ENCODE measurements at places on chromosomes 4 and X.

DNA sequence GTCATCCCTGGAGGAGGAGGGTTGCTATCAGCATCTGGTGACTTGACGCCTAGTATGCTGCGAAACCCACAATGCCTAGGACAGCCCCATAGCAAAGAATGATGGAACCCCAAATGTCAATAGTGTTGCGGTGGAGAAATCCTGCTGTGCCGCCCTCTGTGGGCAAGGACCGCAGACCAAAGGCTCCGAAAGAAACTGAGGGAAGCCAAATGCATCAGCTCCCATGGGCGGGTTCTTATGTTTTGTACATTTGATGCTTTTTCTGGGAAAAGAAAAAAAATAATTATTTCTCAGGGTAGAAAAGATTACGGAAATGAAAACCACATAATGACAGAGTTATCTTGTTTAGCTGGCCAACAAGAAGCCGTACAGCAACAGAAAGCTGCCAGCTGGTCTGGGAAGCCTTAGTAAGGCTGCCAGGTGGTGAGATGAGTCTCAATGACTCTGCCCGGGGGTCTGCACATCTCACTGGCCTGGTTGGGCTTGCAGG, 95.0 kb upstream of the TBL1X start:
- DNase-seq: no peak

DNA sequence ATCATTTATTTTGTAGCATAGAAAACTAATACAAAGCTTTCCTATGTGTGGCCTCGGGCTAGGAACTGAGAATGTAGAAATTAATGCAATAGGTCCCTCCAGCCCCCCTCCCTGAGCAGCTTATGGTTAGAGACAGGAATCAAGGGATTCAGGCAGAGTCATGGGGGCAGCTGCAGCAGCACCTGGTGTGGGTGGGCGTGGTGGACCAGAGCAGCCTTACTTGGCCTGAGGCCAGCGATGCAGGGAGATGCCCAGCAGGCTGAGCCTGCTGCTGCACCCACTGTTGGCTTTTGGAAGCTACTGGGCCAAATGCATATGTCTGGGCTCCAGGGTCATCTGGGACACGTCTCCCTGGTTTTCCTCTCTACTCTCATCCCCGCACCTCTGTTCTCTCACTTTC, 74.0 kb downstream of the STK32B start:
- no peak for DNase-seq

DNA sequence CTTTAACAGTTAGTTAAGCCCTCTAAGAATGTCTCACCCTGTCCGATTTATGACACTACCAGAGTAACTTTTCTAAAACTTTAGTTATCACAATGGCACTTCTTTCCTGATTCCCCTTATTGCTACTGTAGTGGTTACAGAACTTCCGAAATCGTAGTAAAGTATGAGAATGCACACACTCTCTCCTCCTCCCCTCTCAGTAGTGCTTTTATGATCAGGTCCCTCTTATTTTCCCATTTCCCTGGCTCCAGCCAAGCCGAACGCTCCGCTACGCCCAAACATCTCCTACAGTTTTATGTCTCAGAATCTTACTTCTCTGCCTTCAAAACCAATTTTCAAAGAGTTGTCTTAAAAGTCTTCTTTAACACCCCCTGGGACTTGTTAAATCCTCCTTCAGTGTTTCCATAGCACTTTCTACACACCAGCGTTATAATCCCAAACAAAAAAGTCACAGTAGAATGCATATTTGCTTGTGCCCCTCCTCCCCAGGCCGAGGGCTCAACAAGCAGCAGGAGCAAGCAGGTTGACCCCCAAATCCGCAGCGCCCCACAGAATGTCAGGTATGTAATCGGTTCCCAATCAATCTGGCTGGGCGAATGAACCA, 671 bp downstream of the HPF1 start:
- DNase-seq: no peak

DNA sequence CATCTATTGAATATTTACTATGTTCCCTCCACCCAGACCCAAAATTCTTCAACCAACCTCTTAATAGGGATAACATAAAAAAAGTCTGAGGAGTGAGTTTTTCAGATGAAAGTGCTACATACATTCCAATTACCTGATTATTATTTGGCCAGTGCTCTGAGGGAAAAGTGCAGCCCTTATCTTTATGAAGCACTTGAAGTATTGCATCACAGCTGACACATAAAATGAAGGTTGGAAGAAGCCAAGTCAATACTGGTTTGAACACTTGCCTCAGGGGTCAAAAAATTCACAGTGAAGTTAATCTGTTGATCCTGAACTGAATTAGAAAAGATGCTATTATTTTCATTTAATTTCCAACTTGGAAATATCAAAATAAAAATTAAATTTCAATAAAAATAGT, 498.9 kb downstream of the INPP4B start:
- DNase-seq: no peak

GRCh38 chrX:31093639-31093975, 21.8 kb upstream of the FTHL17 start:
- DNase-seq: no peak

- DNase-seq: no peak
Measured at GRCh38 chr4:54254915-54255246, 25.8 kb downstream of the PDGFRA start.

DNA sequence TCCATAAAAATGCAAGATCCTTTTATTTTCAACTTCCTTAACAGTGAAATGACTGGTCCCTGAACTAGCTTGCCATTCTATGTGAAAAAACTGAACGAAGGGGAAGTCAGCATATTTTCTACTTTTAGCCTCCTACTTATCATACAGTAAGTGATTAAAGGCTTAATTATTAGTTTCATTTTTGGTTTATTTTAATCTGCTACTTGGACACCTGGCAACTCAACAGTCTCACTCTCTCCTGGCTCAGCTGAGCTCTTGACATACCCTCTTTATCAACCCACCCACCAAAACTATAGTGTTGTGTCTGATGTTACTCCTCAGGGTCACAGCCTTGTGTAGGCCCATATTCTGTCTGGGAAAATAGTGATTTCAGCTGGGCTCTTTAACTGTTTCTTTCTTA, 86.2 kb upstream of the CPXCR1 start:
- DNase-seq: no peak

- DNase-seq: no peak
Measured at GRCh38 chrX:2192584-2193272, 308.0 kb downstream of the DHRSX start.

- DNase-seq: no peak
Measured at GRCh38 chr4:140426610-140427105, 790 bp downstream of the CLGN start.

- no peak for DNase-seq
Measured at GRCh38 chrX:22882543-22882942, 117.2 kb upstream of the DDX53 start.

DNA sequence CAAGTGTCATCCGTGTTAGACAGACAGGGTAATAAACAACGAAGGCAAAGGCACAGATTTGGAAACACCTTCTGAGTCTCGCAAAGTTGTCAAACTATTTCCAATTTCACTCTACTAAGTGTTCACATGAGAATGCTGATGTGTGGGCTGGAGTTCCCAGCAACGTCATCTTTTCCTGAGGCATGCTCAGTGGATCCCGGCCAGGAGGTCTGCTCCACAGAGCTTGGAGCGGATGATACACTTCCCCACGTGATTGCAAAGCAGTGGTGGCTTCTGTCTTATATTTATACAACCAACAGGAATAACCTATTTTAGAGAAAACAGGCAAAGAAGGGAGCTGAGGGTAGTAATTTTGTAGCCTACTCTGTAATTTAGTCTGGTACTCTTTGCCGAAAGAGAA, 40.1 kb upstream of the PDK3 start:
- DNase-seq: no peak

DNA sequence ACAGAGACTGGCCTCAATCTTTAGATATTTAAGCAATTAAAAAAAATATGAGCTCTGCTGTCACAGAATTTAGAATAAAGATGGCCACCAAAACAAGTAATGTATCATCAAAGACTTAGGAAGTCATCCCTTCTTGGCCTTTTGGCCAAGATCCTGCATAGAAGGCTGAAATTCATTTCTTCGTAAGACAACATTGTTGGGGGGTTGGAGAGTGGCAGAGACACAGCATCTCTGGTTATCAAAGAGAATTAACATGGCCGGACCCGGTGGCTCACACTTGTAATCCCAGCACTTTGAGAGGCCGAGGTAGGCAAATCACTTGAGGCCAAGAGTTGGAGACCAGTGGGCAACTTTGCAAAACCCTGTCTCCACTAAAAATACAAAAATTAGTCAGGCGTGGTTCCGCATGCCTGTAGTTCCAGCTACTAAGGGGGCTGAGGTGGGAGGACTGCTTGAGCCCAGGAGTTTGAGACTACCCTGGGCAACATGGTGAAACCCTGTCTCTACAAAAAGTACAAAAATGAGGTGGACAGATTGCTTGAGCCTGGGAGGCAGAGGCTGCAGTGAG, 4.0 kb downstream of the PPM1K start:
- DNase-seq: no peak

GRCh38 chr4:61427818-61428495, 227.8 kb downstream of the ADGRL3 start:
- DNase-seq: no peak

- no peak for DNase-seq
Measured at GRCh38 chr4:26317766-26318165, 3.0 kb upstream of the RBPJ start.

GRCh38 chr4:117971403-117971802, 62.9 kb upstream of the NDST3 start:
- DNase-seq: no peak

GRCh38 chr4:158754385-158755180, 14.2 kb upstream of the FNIP2 start:
- DNase-seq: no peak

- DNase-seq: no peak
Measured at GRCh38 chr4:8771258-8771590, 100.4 kb downstream of the HMX1 start.

DNA sequence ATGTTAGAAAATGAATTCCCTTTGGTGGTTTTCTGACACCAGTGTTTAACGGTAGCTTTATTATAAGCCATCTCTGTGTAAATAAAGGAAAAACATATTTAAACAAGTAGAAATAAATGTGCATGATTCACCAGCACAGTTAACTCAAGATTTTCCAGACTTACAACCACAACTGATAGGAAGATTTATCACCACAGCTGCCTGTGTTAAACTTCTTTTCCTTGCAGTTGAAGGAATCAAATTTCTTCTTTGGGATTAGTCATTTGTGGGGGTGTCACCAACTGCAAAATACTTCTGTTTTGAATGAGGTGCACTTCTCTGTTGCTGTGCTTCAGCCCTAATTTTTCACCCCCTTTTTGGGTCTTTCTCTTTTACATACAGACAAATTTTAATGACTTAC, 128.1 kb upstream of the STK26 start:
- DNase-seq: no peak

DNA sequence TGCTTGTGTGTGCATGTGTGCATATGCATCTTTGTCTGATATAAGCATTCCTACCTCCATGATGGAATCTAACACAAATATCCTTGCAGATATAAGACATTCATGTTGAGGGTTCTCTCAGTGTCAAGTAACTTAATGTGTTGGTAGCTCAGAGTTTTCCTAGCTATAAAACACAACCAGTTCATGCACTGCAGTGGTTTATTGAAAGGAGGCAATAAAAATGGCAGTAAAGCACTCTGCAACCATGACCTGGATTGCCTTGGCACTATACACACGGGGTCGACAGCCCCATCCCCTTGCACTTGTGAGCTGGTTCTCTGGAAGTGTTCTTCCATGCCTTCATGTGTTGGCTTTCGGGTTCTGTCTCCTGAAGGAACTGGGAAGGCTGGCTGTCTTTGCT, 38.9 kb downstream of the GPC4 start:
- DNase-seq: no peak

GRCh38 chr4:123990310-123990870, 593.8 kb downstream of the SPRY1 start:
- no peak for DNase-seq

DNA sequence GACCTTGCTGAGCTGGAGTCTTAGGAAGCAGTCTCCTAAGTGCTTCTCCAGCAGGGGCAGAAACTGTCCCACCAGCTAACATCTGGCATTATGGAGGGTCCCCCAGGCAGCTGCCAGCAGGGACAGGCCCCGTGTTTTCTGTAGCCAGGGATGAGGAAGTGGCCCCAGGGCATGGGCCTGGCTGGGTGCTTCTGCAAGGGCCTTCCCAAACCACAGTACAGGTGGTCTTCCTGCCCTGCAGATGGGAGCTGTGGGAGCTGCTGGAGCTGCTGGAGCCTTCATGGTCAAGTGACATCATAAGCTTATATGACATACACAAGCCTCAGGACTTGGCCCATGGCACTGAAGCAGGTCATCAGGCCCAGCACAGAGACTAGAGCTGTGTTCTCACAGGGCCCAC, 5.0 kb upstream of the MSANTD1 start:
- no peak for DNase-seq

DNA sequence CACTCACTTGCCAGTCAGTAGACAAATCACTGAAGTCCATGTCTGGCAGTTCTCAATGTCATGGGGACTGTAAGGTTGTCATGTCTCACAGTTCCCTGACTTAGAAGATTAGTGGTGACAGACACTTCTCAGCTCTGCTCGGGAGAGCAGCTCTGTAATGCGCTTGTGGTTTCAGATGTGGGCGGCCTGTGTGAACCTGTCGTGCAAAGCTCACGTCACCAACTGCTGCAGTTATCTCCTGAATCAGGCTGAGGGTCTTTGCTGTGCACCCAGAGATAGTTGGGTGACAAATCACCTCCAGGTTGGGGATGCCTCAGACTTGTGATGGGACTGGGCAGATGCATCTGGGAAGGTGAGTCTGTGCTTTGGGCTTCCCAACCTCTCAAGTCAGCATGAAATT, at the start of gene IL9R:
Gene IL9R (plus strand): TSS at position 261 of the 400 bp plus-strand sequence. CDS start 64 bp downstream, at position 325.
- peak; percentile 27 for DNase-seq

DNA sequence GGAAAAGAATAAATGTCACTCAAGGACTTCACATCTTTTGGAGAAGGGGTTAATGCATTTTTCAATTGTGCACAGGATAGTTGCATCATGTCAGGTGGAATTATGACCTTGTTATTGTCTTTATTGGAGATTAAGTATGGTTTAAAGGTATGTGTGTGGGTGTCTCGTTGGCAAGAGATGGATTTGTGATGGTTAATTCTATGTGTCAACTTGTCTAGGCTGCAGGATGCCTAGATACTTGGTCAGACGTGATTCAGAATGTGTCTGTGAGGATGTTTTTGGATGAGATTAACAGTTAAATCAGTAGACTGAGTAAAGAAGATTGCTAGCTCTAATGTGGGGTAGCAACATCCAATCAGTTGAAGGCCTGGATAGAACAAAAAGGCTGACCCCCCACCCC, 42.2 kb upstream of the HSD17B10 start:
- DNase-seq: no peak

GRCh38 chr4:156322592-156322991, 368.9 kb upstream of the CTSO start:
- DNase-seq: no peak

- DNase-seq: no peak
Measured at GRCh38 chr4:41221850-41222645, 7.7 kb upstream of the APBB2 start.

DNA sequence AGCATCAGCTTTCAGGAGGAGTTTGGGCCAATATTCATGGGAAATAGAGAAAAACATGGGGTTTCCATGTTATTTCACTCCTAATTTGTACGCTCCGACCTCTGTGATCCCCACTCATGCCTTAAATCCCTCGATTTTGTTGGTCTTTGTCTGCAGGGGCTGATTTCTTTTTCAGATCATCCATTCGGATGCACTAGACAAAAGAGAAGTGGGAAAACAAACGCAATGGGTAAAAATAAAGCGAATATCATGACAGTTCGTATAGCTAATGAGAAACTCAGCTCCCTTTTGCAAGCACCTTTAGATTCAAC, 139.1 kb upstream of the PLAC1 start:
- DNase-seq: no peak

GRCh38 chrX:96438803-96439202, 245.8 kb upstream of the DIAPH2 start:
- no peak for DNase-seq

GRCh38 chrX:37847733-37848197, 394 bp upstream of the DYNLT3 start:
- no peak for DNase-seq
